ENCODE measurements at places on chromosomes 7 and 10.

DNA sequence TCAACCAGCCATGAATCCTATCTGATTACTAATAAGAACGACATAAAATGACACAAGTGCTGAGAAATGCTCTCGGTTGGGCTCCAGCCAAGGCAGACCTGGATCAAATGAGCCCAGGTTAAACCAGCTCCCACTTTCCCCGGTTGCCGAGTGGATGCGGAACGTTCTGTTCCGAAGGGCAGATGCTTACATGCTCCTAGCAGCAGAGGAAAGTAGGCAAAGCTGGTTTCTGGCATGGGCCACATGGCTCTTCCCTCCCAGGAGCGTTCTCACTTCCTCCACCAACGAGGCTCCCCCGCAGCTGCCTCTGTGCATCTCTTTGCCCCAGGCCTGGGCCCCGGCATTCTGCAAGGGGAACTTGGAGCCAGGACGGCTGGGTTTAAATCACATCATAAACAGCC, 61.8 kb upstream of the SDK1 start:
- DNase-seq: no peak

DNA sequence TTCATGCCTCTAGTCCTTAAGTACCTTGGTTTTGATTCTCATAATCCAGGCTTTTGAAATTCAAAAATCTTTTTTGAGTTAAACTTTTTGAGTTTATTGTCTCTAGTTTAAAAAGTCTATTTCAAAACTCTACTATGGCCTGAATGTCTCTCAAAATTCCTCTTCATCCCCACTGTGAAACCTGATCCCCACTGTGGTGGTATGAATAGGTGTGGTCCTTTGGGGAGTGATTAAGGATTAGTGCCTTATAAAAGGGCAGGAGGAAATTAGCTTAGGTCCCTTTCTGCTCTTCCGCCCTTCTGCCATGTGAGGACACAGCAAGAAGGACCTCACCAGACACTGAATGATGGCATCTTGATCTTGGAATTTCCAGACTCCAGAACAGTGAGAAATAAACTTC, 44.1 kb upstream of the JAZF1 start:
- DNase-seq: no peak

DNA sequence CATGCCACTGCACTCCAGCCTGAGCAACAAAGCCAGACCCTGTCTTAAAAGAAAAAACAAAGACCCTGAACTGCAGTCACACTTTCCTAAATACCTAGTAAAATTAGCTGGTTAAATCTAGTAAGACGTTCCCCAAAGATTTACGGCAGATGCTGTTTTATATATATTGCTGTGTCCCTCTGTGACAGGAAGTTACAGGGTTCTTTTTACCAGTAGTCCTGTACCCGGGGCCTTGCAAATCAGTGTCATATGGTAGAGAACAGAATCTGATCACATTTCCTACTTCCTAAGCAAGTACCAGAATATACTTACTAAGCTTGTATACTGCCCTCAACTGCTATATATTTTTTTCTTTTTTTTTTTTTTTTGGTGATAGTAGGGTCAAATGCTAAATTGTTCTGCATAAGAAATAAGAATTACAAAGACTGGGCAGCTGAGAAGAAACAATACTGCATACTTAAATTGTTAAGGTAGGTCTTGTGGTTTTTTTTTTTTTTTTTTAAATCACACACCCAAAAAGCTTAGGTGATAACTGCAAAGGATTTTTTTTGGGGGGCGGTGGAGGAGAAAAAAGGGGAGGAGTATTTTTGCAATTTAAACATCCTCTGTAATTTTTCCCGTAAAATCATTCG, 27.3 kb upstream of the KMT2E start:
- no peak for DNase-seq

GRCh38 chr10:14891151-14891550, 12.5 kb downstream of the SUV39H2 start:
- DNase-seq: no peak

DNA sequence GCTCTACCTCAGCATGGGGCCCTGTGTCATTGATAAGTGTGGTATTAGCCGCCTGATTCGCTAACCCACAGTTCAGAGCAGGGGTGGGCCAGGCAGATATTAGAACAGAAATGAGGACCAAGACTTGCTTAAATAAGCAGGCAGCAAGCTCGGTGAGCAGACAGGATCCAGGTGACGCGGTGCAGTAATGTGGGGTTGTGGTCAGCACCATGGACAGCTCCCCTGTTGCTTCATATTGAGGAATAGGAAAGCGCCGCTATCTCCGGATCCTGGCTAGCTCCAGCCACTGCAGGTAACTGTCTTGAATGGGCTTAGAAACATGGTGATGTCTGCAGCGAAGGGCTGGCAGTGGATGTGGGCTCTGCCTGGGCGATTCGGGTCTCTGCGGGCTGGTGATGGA, 51.3 kb upstream of the GPR26 start:
- DNase-seq: no peak

GRCh38 chr7:55975988-55976633, 11.7 kb downstream of the NIPSNAP2 start:
- DNase-seq: no peak

DNA sequence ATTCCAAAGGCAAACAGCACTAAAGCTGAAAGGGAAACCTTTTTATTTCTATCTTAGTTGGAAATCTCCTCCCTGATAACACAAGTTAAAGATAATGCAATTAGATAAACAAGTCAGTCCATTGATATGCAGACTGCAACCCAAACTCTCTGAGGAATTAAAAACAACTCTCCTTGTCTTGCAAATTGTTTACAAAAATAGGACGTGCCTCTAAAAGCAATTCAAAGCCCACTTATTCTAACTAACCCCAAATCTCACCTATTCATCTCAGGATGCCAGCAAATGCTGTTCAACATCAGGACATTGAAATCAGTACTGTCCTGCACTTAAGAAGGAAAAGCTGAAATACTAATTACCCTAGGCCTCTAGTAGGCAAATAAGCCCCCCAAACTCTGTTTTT, 12.8 kb downstream of the SHTN1 start:
- no peak for DNase-seq

DNA sequence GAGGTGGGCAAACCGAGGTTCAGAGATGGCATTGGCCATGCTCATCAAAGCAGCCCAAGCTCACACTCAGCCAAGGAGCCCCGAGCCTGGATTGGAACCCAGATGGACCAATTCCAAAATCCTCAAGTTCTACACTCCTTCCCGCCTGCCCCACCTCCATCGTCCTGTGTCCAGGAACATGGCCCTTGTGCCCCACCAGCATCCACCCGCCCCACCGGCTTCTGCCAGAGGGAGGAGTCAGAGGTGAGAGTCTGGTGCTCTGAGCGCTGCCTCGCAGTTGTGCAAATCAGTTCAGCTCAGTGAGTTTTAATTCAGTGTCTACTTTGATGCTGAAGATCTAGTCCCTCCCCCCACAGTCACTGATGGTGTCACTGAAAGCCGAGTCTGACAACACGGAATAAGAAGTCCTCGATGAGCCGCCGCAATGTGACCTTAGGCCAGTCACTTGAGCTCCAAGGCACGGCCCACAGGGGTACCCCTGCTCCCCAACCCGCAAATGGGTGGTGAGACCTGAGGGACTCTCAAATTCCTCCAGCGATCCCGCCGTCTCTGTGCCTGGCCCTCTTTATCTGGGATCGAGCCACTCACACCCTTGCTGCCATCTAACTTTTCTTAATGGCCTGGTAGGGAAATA, 26.3 kb downstream of the PRKAG2 start:
- no peak for DNase-seq

Data from NCI-H187 treated with DMSO at 0.1 percent for 48 hours (cell line).